ENCODE measurements at places on chromosomes 7 and 10. TPM values are rescaled to one million over a fixed set of nuclear protein-coding genes. Genes with fewer than 3 reads are reported as not detected.

Gene ANKIB1
- 30.9 TPM for total RNA-seq

Gene SCRN1
- total RNA-seq, result 105 TPM

- no peak for DNase-seq
Observed at GRCh38 chr7:7173956-7174632, 8.2 kb upstream of the C1GALT1 start.

DNA sequence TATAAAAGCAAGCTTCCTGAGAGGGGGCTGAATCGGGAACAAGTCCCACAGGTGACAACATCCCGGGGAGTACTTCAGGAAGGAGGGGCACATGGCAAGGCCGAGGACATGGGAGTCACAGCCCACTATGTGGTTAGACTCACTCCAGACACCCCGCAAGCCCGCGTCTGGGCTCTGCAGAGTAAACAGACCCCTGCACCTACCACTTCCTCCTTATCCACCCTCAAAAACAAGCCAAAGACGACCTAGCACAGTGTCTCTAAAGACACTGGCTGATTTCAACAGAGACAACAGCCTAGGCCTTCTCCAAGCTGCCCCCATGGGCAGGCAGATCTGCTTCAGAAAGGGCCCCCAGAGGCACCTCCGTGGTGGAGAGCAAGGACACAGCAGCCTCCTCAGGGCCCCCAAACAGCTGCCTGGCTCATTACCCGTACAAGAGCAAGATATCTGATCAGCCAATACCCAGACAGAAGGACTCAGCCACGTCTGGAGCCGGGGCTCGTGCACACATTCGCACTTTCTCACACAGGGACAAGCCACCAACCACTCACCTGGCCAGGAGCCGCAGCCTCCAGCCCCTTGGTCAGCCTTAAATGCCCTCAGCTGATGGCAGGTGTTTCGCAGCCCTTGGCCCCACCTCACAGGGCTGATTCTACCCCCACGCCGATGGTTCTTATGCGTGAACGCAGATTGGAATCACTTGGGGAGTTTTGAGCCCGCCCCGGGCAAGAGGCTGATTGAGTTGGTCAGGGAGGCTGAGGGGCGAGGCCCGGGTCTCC lies 10.7 kb upstream of the KPNA7 start:
- no peak for DNase-seq

DNA sequence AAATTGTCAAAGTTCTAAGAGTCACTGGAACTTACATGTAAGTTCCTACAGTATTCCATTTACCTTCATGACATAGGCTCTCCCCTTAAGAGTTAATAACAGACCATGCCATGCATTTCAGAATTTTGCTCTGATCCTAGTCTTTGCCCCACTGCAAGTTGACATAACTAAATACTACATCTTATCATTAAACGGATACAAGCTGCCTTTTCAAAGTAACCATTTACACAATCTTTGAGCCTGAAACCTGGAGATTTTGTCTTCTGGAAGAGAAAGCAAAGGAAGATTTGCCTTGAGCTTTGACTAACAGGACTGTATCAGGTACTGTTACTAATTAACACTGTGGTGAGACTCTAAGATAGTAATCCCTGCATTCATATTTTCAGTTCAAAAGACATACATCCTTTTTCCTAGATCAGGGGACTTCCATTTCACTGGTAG lies 9.3 kb upstream of the AKR1D1 start:
- no peak for DNase-seq

Data from esophagus muscularis mucosa (tissue), 4 donors.